ENCODE measurements at places on chromosomes 16 and 17.

DNA sequence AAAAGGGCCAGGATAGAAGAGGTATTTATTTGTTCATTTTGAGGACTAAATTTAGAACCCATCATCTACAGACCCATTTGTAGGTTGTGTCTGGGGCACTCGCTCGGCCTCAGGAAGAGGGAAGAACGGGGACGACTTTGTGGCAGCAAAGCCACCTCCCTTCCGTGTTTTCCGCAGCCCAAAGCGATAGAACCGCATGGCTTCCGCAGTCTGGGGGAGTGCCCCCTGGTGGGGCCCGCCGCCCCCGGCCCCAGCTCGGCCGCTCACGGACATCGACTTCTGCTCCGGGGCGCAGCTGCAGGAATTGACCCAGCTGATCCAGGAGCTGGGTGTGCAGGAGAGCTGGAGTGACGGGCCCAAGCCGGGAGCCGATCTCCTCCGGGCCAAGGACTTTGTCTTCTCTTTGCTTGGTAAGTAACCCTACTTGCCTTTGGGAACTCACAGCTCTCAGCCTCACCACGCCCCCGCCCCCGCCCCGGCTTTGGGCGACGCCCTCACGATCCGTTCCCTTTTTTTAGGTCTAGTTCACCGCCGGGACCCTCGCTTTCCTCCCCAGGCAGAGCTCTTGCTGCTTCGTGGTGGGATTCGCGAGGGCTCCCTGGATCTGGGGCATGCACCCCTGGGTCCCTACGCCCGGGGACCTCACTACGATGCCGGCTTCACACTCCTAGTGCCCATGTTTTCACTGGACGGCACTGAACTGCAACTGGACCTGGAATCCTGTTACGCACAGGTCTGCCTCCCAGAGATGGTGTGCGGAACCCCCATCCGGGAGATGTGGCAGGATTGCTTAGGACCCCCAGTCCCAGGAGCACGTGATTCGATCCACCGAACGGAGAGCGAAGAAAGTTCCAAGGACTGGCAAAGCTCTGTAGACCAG, 681 bp downstream of the TMEM102 start:
- DNase-seq, result no peak

DNA sequence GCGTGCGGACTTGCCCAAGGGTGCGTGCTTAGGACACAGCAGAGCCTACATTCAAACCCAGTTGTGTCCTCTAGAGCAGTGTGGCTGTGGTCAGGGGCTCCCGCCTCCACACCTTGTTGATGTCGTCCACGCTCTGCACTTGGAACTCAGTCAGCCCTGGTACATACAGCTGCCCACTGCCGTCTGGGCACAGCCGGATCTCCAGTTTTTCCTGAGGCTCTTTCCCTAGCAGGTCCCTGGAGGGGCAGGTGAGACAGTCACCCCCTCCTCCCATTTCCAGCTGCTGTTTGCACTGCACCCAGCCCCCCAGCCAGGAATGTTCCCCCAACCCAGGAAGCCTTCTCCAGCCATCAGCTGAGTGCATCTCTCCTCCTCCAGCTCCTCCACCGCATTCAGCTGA, 25.7 kb downstream of the KATNB1 start:
- no peak for DNase-seq

DNA sequence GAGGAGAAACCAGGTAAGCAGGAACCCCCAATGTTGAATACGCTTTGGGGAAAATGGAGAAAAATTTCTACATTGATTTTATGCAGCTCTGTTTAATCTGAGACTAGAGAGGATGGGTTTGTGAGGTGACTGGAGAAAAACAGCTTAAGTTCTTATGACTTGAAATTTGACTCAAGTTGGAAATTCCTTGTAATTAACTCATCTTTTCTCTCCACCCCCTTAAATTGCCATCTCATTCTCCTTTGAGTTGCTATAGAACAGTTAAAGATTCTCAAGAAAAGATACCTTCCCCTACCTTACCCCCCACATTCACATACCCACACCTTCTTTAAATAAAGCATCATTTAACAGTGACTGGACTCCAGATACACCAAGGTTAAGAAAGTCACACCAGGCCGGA, 24.2 kb downstream of the ZNRF1 start:
- no peak for DNase-seq

GRCh38 chr16:725041-725376, 1.2 kb downstream of the CCDC78 start:
- no peak for DNase-seq

DNA sequence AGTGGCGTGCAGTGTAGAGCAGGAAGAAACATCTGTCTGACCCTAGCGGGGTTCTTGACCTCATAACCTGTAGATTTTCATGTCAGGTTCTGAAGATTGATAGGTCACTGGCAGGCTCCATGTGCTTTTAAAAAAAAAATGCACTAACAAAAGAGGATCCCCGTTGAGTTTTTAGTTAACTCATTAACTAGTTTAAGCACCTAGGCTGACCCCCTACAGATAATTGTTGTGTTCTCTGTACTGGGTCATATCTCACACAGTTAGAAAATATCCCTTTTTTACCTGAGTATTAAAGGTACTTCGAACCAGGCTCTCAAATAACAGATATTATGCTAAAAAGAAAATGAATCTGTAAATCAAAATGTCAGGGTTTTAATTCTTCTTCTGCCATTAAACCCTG, 676.6 kb downstream of the CDH11 start:
- DNase-seq, result no peak

GRCh38 chr16:47448830-47449575, 11.9 kb downstream of the ITFG1 start:
- DNase-seq, result no peak

DNA sequence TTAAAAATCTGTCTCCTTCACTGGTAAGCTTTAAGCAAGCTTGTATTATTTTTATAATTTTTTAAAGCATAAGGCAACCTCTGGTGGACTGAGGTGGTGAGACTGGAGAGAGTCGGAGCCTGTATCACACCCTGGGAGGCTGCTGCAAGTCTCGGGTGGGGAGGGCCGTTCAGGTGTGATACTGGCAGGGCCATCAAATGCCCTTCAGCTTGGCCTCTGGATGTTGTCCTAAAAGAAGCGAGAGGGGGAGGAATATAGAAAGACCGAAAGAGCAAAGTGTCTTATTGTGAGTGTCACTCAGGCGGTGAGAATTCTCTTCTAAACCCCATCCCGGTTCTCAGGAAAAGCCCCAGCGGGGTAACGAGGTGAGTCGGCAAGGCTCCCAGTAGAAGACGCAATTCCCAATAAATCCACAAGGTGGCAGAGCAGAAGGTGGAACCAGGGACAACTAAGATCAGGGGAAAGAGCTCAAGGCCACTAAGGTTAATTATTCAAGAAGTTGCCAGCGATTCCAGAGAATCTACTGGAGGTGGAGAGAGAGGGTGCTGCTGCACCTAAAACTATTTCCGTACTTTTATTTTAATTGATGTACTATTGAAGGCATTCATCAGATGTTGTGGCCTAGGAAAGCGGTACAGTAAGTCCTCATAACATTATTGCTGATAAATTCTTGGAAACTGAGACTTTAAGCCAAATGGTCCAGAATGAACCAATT, 14.1 kb downstream of the C17orf67 start:
- DNase-seq, result peak; percentile 5

- no peak for DNase-seq
Measured at GRCh38 chr16:68369697-68370580, 59.1 kb downstream of the PRMT7 start.

GRCh38 chr17:50162466-50163254, 3.1 kb upstream of the SGCA start:
- no peak for DNase-seq

- DNase-seq, result no peak
Measured at GRCh38 chr16:79439901-79440300, 160.6 kb downstream of the MAF start.

DNA sequence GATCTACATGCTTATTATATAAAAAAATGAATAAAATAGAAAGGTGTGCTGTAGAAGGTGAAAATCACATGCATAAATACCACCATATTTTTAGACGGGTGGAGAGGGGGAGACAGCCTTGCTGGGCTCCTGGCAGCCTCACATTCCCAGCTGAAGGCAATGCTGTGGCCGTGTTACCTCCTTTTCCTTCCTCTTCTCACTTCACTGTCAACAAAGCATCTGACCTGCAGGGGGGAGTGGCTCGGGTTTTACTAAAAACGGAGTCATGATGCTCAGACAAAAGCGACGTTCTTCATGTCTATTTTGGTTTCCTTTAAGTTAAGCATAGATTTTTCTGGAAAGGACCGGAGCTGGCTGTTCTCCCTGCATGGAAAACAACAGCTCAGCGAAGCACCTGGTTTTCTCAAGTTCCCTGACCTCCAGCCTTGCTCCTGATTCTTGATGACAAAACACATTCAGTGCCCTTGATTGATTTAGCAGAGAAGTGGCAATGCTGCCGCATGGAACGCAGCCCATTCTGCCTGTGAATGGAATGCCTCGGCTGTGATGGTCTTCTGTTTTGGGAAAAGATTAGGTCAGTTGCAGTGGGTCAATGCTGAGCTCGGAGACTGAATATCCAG, 5.5 kb upstream of the RPTOR start:
- no peak for DNase-seq

- DNase-seq, result no peak
Measured at GRCh38 chr16:64615630-64616280, 506.1 kb downstream of the CDH11 start.

- no peak for DNase-seq
Measured at GRCh38 chr17:6936370-6937028, 59.4 kb upstream of the ALOX12 start.

- DNase-seq, result no peak
Measured at GRCh38 chr16:50320310-50320709, 48.5 kb downstream of the BRD7 start.

GRCh38 chr17:17152385-17152784, 53.7 kb downstream of the PLD6 start:
- DNase-seq, result no peak

DNA sequence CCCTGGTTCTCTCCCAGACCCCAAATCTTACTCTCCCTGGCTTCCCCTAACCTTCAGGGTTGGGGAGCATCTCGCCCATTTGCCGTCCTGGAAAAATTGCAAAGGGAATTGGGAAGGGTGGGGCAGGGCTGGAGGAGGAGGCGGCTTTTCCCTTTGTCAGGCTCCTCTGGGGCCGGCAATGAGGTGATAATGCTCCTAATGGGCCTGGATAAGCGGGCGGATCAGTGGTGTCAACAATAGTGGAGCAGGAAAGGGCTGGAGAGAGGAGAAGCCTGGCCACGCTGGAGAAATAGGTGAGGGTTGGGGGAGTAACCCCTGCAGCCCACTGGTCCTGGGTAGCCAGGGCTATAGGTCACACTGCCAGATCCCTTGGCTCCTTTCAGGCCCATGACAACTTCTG, 12.3 kb downstream of the SCN4A start:
- DNase-seq, result no peak

GRCh38 chr16:7614021-7614795, 281.6 kb downstream of the RBFOX1 start:
- DNase-seq, result no peak

DNA sequence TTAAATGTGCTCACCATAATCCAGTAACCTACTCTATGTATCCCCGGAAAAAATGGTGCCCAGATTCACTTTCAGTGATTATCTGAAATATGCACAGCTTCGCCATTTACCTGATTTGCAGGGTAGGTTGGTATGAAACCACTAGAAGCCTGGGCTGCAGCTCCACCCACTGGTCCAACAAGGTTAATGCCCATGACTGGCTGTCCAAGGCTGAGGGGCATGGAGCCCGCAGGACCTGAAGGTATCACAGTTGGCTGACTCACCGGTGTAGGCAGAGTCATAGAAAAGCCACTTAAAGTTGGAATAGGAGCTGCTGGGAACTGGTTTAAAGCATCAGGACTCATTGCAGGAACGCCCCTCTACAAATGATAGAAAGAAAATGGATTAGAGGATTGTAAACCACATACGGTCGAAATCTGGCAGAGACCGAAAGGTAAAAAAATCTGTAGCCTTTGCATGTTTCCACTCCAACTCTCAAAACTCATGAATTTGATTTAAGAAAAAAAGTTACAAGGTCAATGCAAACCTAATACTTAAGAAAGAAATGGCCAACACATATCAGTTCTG, 38.6 kb downstream of the SYNRG start:
- DNase-seq, result no peak

GRCh38 chr17:48718227-48718760, 4.0 kb downstream of the PRAC1 start:
- no peak for DNase-seq

DNA sequence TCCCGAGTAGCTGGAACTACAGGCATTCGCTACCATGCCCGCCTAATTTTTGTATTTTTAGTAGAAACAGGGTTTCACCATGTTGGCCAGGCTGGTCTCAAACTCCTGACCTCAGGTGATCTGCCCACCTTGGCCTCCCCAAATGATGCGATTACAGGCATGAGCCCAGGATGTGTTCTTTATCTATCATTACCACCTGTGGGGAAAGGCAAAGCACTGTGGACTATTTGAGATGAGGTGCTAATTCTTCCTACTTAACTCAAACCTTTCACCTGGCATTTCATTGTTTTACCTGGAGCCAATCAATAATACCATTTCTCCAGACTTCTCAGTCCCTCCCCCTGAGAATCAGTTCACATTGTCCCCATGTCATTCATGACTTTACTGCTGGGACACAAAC, 20.4 kb upstream of the PPM1D start:
- DNase-seq, result no peak

- DNase-seq, result no peak
Measured at GRCh38 chr17:773467-774312, 8.4 kb downstream of the GLOD4 start.

DNA sequence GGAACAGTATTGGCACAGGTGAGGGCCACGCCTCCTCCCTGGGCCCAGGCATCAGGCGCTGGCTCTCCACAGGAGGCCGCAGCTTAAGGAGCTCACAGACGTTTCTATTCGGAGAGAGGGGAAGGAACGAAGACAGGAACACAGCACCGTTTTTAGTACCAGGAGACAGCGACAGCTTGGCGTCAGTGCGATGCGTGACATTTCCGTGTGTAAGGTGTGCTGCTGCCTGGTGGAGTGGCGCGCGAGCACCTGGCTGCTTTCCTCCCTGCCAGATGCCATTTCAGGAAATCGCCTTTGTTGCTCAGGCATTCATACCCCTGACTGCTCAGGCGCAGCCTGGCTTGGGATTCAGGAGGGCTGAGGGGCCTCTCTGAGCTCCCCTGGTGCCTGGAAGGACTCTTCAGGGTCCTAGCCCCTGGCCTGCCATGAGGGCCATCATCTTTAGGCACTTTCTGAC, 367.5 kb downstream of the CPPED1 start:
- DNase-seq, result no peak

GRCh38 chr16:87616556-87616955, 14.2 kb downstream of the JPH3 start:
- no peak for DNase-seq

DNA sequence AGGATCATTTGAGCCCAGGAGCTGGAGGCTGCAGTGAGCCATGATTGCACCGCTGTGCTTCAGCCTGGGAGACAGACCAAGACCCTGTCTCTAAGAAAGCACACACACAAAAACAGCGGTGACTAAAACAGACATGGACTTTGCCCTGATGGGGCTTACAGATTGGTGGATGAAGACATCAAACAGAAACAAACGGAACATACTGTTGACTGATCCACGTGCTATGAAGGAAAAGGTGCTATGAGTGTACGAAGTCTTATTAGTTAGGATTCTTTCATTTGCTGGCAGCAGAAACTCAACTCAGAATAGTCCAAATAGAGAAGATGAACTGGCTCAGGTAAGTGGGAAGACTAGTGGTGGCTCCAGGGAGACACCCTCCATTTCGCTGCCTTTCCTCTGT, 309.8 kb upstream of the N4BP1 start:
- DNase-seq, result no peak
